Activated naive CD4-positive, alpha-beta T cell treated with anti-CD3 and anti-CD28 coated beads, Interleukin-2, amount 50 U/mL, for 16 hours (primary cell): ENCODE measurements at places on chromosomes 3 and 15.

GRCh38 chr15:94793207-94793606 lies 561.8 kb downstream of the MCTP2 start:
- DNase-seq, result no peak

GRCh38 chr3:150765949-150766720 lies 3.2 kb upstream of the SIAH2 start:
- DNase-seq, result no peak

DNA sequence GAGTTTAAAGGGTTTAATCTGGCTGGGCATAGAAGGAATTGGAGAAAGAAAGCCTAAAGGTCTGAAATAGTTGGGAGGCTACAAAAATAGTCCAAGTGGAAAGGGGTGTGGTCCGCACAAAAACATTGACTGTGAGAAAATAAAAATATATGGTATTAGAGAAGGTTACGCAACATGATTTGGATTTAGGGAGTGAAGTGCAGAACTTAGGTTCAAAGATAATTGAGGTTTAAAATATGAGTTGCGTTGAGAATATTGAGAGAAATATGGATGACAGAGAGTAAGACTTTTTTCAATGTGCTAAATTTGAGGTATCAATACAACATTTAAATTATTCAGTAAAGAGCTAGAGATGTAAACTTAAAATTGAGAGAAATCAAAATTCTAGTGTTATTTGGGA lies 15.4 kb upstream of the CMC1 start:
- no peak for DNase-seq

DNA sequence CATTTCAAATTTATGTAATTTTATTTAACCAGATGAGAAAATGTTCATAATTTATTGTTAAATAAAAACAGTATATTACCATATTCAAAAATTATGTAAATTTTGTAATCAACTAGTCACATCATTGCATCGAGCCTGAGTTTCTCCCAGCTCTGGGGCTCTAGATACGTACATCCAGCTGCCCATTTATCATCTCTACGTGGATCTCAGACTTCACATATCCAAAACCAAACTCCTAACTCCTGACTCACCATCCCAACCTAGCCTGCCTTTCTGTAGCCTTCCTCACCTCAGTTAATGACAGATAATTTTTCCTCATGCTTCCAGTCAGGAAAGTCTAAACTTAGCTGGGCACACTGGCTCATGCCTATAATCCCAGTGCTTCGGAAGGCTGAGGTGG lies 194.8 kb downstream of the SSR3 start:
- DNase-seq, result no peak

GRCh38 chr3:138774529-138775253 lies 60.0 kb downstream of the PIK3CB start:
- DNase-seq, result no peak

DNA sequence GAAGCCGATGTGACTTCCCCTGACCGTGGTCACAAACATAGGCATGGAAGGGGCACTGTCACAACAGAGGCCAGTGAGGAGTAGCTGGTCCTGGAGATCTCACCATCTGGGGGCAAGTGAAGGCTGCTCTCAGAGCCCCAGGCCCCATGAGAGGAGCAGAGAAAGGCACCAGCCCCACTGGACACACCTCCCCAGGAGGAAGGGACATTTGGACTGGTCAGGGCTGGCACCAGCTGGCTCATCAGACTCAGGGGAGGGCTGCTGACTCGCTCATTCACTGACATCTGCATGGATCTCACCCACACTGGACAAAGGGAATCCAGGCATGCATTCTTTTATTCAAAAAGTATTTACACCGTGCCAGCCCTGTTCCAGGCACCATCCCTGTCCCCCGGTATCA lies 26.8 kb downstream of the ESYT3 start:
- DNase-seq, result no peak

- DNase-seq, result no peak
Measured at GRCh38 chr3:20141851-20142250, 44.2 kb downstream of the SGO1 start.

DNA sequence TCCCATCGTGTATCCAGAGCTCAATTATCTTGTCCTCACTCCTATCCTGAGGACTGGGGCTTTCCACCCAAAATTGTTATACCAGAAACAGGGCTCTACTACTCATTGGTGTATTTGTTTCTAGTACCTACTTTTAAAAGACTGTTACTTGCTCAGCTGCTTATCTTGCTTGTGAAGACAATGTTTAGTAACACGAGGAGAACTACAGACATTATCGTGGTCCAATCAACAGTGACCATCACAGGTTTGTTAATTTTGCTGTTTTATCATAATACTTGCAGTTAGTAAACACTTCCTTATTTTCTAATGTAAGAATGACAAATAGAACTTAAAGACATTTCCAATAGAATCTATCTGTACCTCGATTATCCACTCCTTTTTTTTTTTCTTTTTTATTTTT lies 13.5 kb downstream of the LRCH3 start:
- no peak for DNase-seq

DNA sequence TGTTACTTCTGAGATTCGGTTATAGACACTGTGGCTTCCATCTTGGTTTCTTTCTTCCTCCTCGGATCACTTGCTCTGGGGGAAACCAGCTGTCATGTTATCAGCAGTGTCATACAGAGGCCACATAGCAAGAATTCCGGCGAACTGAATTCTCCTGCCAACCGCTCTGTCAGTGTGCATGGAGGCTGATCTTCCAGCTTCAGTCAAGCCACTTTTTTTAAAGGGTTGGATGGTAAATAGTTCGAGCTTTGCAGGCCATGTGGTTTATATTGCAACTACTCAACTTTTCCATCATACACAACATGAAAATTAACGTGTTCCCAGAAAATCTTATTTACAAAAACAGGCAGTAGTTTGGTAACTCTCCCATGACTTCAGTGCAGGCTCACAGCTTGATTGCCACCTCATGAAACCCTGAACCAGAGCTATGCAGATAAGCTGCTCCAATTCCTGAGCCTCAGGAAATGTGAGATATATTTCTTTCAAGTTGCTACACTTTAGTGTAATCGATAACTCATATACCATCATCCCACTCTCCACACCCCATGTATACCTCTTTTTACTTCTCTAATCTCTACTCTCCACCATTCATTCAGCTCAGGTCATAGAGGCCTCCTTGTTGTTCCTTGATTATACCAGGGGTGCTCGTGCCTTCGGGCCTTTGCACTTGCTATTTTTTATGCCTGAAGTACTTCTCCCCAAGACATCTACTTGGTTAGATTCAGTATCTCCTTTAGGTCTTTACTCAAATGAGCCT lies 7.2 kb downstream of the RPL22L1 start:
- DNase-seq, result no peak

- no peak for DNase-seq
Measured at GRCh38 chr3:57147071-57147470, 18.1 kb downstream of the IL17RD start.

DNA sequence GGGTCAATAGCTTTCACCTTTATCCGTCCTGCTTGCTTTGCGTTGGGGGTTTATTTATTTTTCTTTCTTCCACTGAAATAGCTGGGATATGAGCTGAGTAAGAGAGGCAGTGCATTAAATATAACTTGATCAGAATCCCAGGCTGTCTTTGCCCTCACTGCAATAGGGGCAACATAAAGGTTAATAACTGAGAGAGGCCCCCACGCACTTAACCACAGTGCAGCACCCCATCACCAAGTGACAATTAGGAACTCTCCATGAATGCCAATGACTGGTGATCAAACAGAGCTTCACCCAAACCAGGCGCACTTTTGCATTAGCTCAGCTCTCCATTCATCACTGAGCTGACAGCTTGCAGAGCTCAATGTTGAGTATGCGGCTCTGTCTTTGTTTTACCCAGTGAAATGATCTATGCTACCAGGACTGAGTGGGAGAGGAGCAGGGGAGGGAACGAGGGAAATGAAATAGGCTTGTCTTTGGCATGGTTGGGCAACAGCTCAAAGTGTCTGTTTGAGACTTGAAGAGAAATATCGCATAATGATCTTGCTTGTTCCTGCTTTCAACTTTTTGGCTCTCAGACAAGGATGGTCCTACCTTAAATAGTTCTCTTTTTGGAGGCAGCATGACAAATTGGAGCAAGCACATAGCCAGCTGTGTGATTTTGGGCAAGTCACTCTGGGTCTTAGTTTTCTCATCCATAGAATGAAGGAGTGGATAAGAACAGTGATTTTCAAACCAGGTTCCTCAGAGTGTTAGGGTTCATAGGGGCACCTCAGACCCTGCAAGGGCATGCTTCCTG lies 14.5 kb upstream of the GLCE start:
- DNase-seq, result no peak

DNA sequence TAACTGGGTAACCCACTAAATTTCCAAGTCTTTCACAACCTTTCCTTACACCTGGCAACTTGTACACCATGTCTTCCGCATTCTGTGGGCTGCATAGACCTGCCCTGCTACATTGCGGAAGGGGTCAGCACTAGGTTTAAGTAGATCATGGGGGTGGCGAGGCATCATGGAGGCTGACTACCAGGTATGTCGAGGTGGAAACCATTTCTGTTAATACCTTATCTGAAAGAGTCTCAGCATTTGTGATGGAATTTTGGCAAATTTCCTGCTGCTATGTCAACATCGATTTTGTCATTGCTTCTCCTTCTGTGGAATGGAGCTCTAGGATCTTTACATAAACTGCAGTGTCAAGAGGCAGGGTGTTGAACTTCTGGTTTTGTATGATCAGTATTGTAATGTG lies 187.2 kb downstream of the GHSR start:
- DNase-seq, result no peak

- no peak for DNase-seq
Measured at GRCh38 chr3:143357700-143358099, 238.1 kb downstream of the CHST2 start.

DNA sequence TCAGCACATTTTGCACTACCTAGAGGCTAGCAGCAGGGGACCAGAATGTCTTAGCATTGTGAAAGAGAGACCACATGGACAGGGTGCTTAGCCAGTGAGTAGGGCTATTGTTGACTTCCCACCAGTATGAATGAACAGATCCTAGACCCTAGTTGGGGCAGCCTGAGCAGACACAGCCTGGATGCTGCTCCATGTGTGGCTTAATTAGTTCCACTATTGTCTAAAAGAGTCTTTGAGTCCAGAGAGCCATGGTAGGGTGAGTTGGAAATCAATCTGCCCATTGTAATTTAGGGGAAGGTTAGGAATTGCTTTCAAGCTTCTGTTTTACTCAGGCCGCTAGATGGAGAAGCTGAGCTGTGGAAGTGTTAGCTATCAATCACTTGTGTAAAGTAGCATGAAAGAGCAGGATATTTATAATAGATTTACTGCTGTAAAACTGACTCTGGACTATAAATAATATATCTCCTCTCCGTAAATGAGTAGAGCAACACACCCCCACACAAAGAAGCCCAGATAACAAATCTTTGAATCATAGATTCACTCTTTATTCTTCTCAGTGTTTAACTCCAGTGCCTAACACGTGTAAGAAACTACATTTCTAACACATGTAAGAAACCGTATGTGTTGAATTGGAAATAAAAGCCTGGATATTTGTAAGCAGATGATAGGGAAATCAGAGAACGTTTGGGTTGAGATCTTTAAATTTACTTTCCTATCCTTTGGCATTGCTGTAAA lies 4.1 kb upstream of the GCSAM start:
- DNase-seq, result peak; percentile 36

DNA sequence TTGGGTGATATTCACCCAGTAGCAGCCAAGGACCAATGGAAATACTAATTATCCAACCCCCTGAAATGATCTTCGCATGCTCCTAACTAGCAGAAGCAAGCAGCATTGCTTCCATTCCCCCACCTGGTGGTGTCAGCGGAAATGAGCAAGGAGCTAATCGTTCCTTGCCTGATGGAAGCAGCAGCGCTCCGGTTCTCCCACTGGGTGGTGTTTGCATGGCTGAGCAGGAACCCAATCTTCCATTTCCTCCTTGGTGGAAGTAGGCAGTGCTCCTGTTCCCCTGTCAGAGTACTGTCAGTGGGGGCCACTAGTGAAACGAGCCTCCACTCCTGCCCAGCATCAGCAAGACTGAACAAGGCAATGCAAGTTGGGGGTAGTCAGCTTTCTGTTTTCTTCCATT lies 311.5 kb downstream of the CACNA2D3 start:
- DNase-seq, result no peak

DNA sequence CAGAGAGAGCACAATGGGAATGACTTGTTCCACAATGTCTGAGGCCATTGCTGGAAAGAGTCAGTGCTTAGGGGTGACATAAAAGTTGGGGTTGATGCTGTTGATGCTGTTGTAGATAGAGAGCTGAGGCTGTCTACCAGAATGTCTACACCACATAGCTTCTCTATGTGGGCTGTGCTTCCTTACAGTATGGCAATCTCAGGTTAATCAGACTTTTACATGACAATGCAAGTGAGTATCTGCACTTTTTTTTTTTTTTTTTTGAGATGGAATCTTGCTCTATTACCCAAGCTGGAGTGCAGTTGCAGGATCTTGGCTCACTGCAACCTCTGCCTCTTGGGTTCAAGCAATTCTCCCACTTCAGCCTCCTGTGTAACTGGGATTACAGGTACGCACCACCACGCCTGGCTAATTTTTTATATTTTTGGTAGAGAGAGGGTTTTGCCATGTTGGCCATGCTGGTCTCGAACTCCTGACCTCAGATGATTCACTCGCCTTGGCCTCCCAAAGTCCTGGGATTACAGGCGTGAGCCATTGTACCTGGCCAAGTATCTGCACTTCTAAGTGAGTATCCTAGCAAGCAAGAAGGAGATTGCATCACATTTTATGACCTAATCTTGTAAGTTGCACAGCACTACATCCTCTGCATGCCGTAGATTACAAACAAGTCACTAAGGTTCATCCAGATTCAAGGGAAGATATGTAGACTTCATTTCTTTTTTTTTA lies 28.7 kb downstream of the DLEC1 start:
- no peak for DNase-seq

GRCh38 chr15:90540768-90541167 lies 11.0 kb downstream of the CRTC3 start:
- DNase-seq, result no peak

- peak; percentile 58 for DNase-seq
Measured at GRCh38 chr3:112132975-112133448, at the start of gene GCSAM. Gene GCSAM (minus strand): TSS chr3:112133248. CDS start chr3:112133120, 128 bp downstream.

- no peak for DNase-seq
Measured at GRCh38 chr3:62416144-62416543, 42.8 kb upstream of the FEZF2 start.

- DNase-seq, result no peak
Measured at GRCh38 chr3:12227833-12228232, 61.0 kb upstream of the PPARG start.

GRCh38 chr3:129855832-129856419 lies 37.6 kb downstream of the TMCC1 start:
- no peak for DNase-seq

DNA sequence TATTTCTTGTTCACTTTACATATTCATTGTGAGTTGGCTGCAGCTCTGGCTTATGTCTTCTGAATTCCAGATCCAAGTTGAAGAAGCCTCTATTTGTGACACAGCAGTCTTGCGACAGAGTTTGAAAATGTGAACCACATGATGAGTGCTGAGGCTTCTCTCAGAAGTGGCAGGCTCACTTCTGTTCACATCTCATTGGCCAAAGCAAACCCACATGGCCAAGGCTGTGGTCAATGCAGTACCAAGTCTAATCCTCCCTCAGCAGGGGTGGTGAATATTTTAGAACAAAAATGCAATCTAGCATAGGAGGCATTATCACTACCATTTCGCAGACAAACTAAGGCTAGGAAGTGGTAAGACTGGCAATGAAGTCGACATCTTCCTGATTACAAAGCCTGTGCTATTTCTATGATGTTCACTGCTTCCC lies 45.2 kb downstream of the CDCP1 start:
- no peak for DNase-seq

GRCh38 chr3:161649900-161650484 lies 153.4 kb downstream of the OTOL1 start:
- DNase-seq, result no peak

- no peak for DNase-seq
Measured at GRCh38 chr3:177144922-177145321, 52.4 kb downstream of the TBL1XR1 start.
